ENCODE measurements at places on chromosomes 7 and 10. TPM values are rescaled to one million over a fixed set of nuclear protein-coding genes. Genes with fewer than 3 reads are reported as not detected.

Gene ZNF488
- 0.15 TPM for total RNA-seq

Gene ZDHHC6
- total RNA-seq, result 26.9 TPM

Gene CNNM1
- total RNA-seq, result 3.1 TPM

Gene CCDC172
- total RNA-seq, result not detected

Measured in ovary (tissue), 10 donors.